GF-D8 (cell line): ENCODE measurements at places on chromosomes 11 and 22.
A peak's percentile ranks its signal among the peaks of the same experiment; 100 is the strongest.

- peak; percentile 3 for DNase-seq
These were observed 41.4 kb upstream of the TTLL12 start for GRCh38 chr22:43228330-43228729.

DNA sequence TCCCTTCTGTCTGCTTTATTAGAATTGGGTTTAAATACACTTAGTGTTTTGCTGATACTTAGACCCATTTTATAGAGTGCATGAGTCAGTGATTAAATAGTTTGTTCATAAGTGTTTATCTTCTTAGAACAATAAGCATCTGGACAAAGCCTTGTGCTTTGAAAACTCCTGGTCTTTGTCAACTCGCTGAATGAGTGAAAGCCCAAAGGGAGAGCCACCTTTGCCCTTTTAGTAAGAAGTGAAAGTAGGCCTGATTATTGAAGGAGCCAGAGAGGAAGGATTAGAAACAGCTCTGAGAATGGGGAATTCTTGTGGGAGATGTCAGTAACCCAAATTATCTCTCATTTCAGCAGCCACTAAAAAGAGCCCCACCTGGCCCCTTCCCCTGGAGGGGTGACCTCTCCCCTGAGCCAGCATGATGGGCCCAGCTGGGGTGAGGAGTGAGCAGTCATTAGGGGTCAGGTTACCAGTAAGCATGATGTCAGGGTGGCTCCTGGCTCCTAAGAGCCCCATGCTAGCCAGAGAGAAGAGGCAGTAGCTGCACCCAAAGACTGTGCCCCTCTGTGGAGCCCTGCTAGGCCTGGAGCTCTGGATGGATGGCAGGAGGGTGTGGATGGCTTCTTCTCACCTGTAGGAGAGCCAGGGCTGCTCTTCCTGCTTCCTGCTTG, 125.1 kb upstream of the E2F8 start:
- no peak for DNase-seq

DNA sequence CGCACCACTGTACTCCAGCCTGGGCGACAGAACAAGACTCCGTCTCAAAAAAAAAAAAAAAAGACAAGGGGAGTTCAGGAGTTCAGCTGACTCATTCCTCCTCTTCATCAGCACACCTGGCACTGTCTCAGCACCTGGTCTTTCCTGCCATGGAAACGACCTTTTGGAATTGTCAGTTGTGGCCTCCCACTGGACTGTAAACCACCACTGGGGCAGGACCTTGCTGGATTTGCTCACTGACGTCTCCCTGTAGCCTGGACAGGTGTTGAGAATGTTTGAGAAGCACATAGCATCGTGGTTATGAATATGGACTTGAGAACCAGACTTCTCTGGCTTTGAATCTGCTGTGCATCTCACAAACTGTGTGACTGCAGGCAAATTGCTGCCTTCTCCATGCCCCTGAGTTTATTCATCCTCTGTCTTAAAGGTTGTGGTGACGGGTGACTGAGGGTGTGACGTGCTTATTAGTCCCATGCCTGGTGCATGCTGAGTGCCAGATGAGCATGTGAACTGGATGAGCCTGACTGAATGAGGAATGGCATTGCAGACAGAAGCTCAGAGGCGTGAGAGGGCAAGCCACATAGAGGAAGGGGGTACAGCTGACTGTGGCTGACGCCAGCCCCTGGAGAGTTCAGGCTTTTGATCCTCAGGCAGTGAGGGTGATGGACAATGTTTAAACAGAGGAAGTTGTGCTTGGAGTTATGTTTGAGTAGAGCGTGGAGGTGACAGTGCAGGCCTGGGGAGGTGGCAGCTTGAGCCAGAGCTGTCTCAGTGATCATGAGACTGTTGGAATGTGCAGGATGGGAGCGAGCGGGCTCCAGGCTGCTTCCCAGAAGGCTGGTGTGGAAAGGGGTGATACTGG, 12.7 kb downstream of the TOM1 start:
- DNase-seq = no peak

GRCh38 chr11:121068787-121069186, 32.3 kb upstream of the TECTA start:
- no peak for DNase-seq

- no peak for DNase-seq
These were observed 766.2 kb upstream of the LRRC4C start for GRCh38 chr11:42225664-42226063.

DNA sequence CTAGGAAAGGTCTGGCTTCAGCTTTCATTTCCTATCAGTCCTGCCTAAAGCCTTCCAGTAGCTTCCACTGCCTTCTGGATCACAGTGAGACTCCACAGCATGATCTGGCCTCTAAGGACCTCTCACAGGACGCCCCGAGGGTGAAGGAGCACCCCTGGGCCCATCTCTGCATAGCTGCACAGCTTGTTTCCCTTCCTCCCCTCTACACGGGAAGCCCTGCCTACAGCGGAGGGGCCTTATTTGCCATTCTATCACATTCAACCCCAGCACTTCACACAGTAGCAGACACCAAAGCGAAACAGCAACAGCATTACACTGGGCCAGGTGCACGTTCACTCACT, 162.3 kb upstream of the GRK3 start:
- no peak for DNase-seq

- no peak for DNase-seq
These were observed 49.8 kb downstream of the FEZ1 start for GRCh38 chr11:125446279-125446678.

GRCh38 chr11:67293090-67293489, 4.0 kb downstream of the ANKRD13D start:
- no peak for DNase-seq

DNA sequence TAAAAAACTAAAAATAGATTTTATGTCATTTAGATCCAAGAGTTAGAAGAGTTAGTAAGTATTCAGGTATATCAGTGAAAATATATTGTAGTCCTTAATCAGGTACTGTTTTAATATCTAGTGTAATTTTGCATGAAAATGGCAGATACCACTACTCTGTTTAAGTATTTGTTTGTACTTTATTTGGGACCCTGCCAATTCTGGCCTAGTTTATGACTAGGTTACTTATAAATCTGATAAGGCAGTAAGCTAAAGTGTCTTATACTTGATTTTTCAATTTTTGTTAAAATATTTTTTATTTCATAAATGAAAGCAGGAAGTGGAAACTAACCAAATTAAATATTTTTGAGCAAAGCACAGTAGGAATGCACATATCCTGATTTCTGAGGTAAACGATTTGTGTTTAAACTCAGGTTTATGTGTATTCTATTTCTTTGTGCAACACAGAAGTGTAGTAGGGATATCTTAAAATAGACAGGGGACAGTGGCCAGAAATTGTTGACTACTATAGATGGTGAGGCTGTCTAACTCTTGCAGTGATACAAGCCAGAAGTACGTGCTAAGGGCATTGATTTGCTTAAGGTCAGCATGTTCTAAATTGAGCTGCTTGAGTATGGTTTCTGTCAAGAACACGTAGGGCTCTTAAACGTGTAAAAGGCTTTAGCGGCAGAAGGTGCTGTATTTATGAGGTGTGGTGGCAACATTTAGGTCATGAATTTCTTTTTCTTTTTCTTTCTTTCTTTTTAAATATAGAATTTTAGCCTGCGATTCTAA, 34.0 kb downstream of the HIPK3 start:
- no peak for DNase-seq
